ENCODE measurements at places on chromosomes 1 and 21.

DNA sequence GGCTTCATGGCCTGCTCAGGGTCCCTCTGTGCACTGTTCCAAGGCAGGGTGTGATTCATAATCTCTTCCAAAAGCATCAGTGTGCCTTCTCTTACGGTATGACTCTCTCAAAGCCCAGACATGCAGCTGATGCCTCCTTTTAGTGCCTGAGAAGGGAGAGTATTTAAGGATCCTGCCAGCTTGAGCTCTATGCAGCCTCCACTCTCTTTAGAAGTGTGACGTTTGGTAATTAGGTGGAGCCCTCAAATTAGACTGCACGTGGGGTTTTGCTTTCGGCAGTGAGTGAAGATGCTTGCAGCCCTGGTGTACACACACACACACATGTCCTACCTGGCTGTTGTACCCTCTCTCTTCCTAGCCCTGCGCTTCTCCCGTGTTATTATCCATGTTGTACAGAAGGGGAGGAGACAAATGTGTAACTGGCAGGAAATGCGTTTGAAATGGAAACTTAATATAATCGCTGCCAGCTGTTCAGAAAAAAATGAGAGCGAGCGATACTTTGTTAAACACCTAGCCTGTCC is 2.6 kb upstream of the C1orf174 start:
- no peak for DNase-seq

DNA sequence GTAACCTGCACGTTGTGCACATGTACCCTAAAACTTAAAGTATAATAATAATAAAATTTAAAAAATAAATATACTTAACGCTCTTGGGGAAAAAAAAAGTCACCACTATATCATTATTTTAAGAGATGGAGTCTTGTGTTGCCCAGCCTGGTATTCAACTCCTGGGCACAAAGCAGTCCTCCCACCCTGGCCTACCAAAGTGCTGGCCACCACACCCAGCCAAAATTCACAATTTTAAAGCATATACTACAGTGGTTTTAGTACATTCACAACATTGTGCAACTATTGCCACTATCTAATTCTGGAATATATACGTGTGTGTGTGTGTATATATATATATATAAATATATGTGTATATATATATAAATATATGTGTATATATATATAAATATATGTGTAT is 5.9 kb downstream of the HMGN2 start:
- DNase-seq = no peak

- no peak for DNase-seq
Measured at GRCh38 chr1:162873671-162874666, 13.0 kb upstream of the CCDC190 start.

DNA sequence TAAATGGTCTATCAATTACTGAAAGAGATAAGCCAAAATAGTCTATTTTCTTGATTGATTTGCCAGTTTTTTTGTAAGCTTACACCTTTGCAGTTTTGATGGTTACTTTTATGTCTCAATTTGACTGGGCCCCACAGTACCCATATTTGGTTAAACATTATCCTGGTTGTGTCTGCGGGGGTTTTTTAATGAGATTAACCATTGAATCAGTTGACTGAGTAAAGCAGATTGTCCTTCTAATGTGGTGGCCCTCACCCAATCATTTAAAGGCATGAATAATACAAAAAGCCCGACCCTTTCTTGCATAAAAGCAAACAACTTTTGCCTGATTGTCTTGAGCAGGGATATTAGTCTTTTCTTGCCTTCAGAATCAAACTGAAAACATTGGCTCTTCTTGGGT is 650.0 kb upstream of the RGS18 start:
- DNase-seq = no peak

GRCh38 chr1:149962039-149962647 is 25.5 kb upstream of the MTMR11 start:
- no peak for DNase-seq

GRCh38 chr1:156246241-156246780 is 1.5 kb downstream of the PAQR6 start:
- DNase-seq = no peak

DNA sequence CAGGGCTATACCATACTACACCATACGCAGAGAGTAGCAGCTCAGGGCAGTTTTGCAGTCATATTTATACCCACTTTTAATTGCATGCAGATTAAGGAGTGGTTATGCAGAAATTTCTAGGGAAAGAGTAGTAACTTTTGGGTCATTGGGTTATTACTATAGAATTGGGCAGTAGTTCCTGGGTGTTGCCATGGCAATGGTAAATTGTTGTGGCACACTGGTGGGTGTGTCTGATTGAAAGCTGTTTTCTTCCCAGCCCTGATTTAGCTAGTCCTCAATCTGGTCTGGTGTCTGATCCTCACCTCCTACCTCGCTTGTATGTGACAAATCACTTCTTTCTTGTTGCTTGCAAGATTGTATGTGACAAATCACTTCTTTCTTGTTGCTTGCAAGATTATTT is 30.5 kb downstream of the CYP4A11 start:
- no peak for DNase-seq

DNA sequence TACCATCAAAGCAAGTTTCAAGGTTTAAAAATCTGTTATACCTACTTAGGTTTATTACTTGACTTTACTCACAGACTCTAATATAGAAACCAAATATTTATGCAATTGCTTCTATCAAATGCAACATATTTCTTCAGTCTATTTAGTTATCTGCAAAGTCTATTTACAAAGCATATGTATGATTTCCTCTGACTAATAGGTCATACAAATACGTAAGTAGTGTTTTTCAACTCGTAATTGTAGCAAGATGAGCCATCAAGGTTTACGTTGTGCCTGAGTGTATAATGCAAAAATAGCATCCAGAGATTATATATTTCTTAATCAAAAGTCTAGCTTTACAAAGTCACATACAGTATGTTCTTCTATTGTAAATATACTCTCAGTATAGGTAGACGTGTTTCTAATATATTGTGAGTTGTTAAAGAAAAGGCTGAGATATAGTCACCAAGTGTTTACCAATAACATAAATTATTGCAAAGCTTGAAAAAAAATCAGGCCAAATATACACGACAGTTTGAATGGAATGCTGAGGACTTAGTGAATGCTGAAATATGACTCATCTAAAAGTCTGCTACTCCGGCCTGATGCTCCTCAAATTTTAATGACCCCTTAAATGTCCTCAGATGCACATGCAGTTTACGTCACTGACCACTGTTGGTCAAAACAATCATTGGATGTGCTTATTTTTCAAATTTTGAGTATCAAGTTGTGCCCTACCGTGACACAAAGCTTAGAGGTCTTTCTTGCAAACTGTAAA is 48.4 kb downstream of the ADAMTS5 start:
- DNase-seq = no peak

DNA sequence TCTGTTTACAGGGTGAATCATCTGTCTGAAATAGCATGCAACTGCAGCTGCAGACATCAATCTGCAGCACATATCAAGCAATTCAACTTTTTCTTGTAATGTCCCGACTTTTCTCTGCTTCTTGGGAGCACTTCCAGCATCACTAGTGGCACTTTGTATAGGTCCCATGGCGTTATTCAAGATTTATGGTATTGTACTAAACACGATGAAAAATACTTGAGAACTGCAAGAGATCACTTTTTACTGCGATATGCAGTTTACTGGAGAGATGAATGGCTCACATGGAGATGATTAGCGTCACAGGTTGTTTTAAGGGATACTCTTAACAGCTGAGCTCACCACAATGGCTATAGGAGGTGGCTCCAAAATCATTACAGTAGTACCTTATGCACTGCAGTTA is 7.2 kb upstream of the SCMH1 start:
- no peak for DNase-seq
